ENCODE measurements at places on chromosomes 1 and 21. TPM values are rescaled to one million over a fixed set of nuclear protein-coding genes. Genes with fewer than 3 reads are reported as not detected.

The KLHDC9 gene
- 1.5 TPM for total RNA-seq

The HS2ST1 gene
- total RNA-seq = 35.6 TPM

The ZSWIM5 gene
- under 0.01 TPM for total RNA-seq

The OR2C3 gene
- total RNA-seq = under 0.01 TPM

The ANGPTL1 gene
- total RNA-seq = 4.8 TPM

The PFKFB2 gene
- total RNA-seq = 6.7 TPM

The OVAAL gene
- not detected for total RNA-seq

The SLC44A3 gene
- total RNA-seq = 0.65 TPM

The KIF17 gene
- total RNA-seq = 1.2 TPM

The WNT2B gene
- 3.0 TPM for total RNA-seq

The TMIGD3 gene
- not detected for total RNA-seq

The FCRLB gene
- 3.7 TPM for total RNA-seq

The SPRR2A gene
- total RNA-seq = not detected

The LCE2D gene
- not detected for total RNA-seq

The CATSPERE gene
- total RNA-seq = 0.30 TPM

The KRTAP11-1 gene
- not detected for total RNA-seq

The TNFRSF9 gene
- 1.2 TPM for total RNA-seq

The ARHGEF11 gene
- total RNA-seq = 31.0 TPM

The RABGAP1L gene
- 44.2 TPM for total RNA-seq

The PGLYRP4 gene
- not detected for total RNA-seq

The PROK1 gene
- not detected for total RNA-seq

The PTGS2 gene
- 162 TPM for total RNA-seq

The DPT gene
- total RNA-seq = 0.05 TPM

The MEGF6 gene
- 11.0 TPM for total RNA-seq
